HL-60 (cell line): ENCODE measurements at places on chromosomes 5 and 9.
A peak's percentile ranks its signal among the peaks of the same experiment; 100 is the strongest.

- DNase-seq, result no peak
Measured at GRCh38 chr5:56350597-56351170, 117.6 kb upstream of the ANKRD55 start.

- no peak for DNase-seq
Measured at GRCh38 chr5:73253047-73253660, 80.2 kb downstream of the TMEM174 start.

GRCh38 chr9:127697575-127697974 is 9.2 kb upstream of the CFAP157 start:
- no peak for DNase-seq

DNA sequence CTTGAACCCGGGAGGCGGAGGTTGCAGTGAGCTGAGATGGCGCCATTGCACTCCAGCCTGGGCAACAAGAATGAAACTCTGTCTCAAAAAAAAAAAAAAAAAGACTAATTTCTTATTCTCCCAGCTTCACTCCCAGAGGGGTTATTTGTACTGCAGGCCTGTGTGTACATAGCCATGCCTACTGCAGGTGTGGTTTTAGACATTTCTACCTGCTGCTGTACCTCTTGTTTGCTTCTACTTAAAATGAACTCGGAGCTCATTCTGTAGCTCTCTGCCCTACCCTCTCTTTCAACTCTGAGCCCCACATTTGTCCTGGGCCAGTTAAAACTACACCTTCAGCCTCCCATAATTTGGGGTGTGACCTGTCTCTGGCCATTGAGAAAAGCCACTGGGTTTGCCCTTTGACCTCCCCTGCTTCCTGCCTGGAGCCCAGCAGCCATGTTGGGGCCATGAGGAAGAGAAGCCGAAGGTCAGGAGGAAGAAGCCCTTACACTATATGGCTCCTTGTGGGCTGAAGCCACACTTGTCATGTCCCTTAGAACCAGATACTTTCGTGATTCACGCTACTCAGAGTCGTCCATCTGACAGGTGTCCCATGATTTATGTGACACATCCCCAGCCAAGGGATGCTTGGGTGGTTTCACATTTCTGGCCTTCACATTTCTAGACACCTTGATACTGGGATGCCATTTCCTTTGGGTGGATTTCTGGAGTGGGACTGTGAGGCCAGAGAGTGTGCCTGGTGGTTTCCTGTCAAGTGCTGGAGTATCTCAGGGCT is 9.4 kb upstream of the CARD19 start:
- no peak for DNase-seq

DNA sequence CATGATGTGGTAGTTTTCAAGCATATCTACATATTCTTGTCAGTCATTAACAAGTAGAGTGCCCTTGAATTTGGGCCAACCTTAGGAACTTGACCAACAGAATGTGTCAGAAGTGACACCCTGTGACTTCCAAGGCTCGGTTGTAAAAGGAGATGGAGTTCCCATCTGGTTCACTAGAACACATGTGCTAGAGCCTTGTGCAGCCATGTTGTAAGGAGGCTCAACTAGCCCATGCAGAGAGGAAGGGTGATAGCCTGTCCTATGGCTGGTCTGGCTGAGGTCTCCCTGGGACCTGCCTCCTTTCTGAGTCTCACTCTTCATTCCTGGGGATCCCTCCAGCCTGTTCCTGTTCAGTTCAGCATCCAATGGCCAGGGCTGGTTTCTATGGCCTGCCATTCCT is 28.1 kb upstream of the HRH2 start:
- no peak for DNase-seq

GRCh38 chr5:17910318-17910717 is 276.1 kb downstream of the TAF11L14 start:
- DNase-seq, result peak; percentile 63

DNA sequence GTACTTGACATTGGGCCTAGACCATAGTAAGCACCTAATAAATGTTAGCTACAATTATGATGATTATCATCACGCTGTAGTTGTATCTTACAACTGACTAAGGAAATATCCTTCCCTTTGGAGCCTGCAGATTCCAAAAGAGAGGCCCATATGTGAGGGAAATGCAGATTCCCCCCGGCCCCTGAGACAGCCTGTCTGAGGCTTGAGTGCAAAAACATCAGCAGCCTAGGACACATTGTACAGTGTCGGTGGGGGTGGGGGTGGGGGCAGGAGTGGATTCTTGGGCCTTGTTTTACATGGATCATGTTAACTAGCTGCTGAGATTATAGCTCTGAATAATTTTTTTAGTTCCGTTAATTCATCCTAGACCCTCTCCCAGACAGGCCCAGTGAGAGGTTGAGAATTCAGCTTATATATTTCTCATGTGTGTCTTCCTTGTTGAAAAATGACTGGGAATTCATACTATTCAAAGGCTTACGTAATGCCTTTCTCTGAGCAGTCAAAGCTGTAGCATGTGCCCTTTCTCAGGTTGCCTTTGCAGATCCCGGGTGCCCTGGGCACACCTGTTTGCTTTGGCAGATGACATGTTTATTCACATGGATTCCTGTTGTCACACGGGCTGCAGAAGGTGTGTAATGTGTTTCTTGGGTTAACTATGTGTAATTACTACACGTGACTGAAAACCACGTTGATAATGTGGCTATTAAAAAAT is 262.8 kb downstream of the NR3C1 start:
- DNase-seq, result no peak
